ENCODE measurements at places on chromosomes 3 and 15. TPM values are rescaled to one million over a fixed set of nuclear protein-coding genes. Genes with fewer than 3 reads are reported as not detected.

DNA sequence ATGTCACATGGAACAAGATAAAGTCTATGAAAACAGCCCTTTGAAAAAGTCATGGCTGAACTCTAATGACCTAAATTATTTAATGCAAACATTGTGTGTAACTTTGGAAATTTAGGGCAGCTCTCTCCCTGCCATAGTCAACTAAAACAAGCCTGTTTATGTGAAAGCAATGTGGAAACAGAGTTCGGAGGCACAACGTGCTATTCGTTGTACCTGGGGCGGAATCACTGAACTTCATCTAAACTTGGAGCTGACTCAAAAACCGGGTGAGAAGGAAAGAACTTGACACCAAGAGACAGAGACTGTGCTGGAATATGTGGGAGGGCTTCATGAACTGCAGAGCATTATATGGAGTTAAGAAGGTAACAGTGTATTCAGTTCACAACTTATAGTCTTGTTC is 764.9 kb upstream of the GOLIM4 start:
- DNase-seq = no peak

DNA sequence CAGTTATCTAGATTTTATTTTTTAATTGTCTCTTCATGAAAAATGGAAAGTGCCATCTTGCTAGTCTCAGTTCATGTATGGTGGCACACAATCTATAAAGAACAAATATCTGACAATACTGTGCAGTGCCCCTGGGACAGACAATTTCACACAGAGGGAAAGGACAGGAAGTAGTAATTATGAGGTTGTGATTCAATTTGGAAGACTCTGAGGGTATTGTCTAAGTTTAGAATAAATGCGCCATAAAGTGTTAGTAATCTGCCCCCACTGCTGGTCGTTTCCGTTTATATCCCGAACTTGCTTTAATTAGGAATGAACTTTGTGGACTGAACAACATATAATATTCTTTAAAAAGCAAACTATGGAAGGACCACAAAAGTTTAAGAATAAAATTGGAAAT is 196.4 kb upstream of the SLC24A5 start:
- DNase-seq = no peak

- DNase-seq = no peak
Observed at GRCh38 chr3:73827725-73828211, 203.0 kb upstream of the PDZRN3 start.

GRCh38 chr15:43489191-43489590 is 3.8 kb downstream of the TP53BP1 start:
- DNase-seq = no peak

DNA sequence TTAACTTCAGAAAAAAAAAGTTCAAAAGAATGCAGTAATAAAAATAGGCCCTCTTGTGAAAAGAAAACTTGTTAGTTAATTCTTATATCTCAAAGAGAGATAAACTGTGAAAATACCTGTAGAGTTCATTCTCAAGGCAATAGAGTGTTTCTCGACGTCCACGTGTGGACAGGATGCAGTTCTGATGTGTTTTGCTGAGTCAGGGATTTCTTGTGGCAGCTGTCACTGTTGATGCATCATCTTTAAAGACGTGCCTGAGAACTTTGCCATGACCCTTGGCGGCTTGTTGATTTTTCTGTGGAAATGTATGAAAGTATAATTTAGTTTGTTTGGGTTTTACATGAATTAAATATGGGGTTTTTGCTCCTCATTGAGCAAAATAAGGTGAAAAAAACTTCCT is 702.2 kb downstream of the NLGN1 start:
- DNase-seq = no peak

GRCh38 chr3:100634493-100635272 is 25.3 kb downstream of the ADGRG7 start:
- DNase-seq = peak; percentile 28

GRCh38 chr3:59408047-59408624 is 358.3 kb upstream of the CFAP20DC start:
- no peak for DNase-seq

GRCh38 chr3:151856118-151856517 is 17.3 kb upstream of the SUCNR1 start:
- no peak for DNase-seq

- DNase-seq = no peak
Observed at GRCh38 chr3:19967812-19968211, 20.9 kb downstream of the RAB5A start.

DNA sequence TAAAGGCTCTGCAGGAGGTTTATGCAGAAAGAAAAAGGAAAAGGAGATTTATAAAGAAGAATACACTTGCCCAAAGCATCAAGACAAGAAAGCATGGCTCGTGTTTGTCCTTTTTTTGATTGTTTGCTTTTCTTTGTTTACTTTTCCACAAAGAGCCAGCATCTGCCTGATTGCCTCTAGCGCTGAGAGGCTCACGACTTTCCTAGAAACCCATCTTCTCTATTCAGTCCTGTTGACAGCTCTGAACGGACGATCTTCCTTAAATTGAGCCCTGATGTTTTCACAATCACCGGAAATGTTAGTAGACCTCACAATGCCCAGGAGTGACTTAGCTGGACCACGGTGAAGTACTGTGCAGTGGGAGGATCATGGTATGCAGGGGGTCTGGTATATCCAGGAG is 12.4 kb downstream of the GP5 start:
- no peak for DNase-seq

DNA sequence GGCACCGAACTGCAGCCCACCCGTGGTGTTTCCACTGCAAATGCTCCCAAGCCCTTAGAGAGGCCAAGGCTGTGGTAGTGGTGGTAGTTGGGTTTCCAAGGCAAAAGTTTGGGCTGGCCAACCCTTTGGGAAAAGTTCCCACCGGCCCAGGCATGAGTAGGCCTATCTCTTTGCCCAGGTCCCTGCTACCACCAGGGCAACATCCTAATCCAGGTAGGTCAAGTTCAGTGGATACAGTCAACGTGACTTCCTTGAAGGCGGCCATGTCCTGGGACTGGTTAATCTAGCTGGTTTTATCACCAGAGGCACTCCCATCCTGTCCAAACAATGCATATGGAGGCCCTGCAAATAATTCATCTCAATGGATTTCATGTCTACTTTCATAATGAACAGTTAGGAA is 1.6 kb upstream of the ONECUT1 start:
- DNase-seq = no peak

GRCh38 chr3:81929697-81930096 is 168.3 kb upstream of the GBE1 start:
- no peak for DNase-seq

DNA sequence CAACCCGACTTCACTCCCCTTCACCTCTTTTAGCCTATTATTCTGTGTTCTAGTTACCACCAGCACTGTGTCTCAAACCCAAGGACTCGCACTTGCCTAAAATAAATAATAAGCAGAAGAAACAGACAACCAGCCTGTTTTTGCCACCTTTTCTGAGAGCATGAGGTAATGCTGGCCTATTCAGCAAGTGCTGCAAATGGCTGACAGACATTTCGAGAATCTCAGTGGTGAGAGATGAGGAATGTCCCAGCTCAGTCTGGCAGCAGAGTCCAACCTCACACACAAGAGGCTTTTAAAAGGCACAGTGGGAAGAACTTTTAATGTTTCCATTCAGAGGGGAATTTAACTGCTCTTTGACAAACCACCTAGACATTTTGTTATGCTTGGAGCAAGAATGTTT is 143.3 kb upstream of the GMNC start:
- DNase-seq = no peak

DNA sequence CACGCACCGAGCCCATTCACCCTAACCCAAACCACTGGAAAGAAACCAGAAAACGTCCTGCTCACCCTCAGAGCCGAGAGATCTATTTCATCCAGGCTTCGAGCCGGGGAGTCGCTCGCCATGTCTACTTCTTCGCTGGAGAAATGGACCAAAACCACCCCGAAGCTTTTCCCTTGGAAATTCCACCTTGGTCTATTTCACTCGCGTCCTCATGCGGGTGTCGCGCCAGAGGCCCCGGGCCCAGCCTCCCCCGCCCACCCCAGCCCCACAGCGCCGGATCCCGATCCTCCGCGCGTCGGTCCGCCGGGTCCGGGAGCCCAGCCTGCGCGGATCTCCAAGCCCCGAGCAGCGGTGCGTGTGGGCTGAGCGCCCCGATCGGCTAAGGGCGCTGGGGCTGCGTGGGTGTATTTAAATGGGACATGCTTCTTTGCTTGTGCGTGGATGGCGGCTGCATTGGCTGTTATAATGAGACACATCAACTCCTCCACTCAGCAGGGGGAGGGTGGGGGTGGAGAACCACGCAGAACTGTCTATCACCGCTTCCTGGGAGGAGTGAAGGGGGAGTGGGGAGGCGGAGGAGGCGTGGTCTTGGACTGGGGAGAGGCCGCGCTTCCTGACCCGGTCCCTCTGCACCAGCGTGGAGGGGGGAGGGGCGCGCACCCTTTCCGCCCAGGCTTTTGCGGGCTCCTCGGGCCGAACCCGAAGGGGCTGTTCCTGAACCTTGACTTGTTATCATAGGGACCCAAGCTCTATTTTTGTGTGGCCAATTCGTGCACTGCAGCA is at the start of gene TNIK:
Gene TNIK, minus strand, starts transcription at position 464 of the 783 bp plus-strand sequence. Its CDS starts 342 bp downstream, at position 122.
- peak; percentile 84 for DNase-seq

DNA sequence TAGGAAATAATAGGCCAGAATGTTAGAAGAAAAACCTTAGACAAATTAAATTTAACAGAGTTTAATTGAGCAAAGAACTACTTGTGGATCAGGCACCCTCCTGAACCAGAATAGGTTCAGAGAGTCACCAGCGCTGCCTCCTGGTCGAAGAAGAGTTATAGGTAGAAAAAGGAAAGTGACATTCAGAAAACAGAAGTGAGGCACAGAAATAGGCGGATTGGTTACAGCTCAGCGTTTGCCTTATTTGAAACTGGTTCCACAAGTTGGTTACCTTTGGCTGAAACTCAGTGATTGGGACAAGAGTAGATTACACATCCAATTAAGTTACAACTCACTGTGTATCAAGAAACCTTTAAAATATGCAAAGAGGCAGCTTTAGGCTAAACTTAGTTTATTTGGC is 4.4 kb downstream of the AADAC start:
- DNase-seq = no peak

DNA sequence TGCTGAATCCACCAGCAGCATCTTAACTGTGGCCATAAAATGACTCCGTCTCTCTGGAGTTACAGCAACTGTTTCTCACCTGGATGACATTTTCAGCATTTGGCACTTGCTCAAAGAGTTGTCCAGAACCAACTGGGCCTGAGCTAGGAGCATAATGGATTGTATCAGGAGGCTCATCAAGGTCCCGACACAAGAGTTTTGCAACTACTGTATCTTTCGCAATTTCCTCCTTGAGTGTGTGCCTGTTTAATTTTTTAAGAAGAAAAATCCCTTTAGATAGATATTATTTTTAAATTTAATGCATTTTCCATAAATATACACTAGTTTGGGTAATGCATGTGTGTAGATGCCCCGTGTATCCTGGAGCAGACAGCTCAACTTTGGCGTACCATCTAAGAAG is 44.3 kb upstream of the C3orf49 start:
- DNase-seq = no peak

DNA sequence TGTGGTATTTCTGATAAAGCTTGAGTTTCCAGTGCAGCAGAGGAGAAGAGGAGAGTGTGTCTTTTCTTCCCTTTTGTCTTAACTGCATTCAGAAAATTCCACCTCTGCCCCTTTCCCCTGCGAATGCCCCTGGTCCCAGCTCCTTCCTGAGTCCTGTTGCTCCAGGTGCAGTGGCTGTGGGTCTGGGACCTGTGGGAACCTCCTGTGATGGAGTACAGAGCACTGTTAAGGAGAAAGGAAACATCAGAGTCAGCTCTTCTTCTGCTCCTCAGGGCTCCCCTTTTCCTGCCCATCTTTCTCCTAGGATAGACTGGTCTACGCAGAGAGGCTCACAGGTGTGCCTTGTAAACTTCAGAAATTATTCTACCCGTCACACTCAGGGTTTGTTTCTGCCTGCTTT is 165.8 kb upstream of the ROPN1 start:
- no peak for DNase-seq

DNA sequence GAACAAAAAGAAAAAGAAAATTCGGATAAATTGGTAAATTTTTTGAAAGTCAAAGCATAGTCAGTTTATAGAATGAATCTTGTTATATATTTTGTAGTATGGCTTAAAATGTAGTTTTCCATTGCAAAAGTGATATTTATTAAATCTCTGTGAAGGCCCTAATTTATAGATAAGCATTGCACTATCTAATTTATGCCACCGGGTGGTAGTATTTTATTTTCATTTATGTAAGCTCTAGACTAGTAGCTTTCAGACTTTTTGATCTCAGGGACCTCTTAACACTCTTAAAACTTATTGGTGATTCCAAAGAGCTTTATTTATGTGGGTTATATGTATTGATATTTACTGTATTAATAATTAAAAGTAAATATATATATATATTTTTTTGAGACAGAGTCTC is 133.9 kb upstream of the LRRFIP2 start:
- no peak for DNase-seq

DNA sequence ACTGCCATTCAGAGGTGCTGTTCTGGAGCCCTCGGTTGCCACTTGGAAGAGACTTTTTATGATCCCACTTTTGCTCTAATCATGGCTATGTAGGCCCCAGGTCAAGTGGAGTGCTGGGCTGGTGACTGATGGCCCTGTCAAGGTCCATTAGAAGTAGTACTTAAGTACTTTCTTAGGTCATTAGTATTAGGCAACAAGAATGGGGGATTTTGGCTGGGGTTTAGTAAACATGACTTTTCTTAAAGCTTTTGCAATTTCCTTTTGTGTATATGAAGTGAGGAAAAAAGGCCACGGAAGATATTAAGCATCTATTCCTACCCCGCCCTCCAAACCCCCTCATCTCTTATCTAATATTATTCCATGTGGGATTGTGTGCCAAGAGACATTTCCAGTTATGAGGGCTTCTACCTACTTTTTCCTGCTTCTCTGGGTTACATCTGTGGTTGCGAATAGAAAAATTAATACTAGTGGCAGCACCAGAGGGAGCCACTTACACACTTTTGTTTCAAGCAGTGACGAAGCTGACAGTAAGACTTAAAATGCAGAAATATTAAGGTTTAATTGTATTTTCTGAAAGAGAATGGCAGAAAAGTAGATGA is 13.9 kb downstream of the NLGN1 start:
- peak; percentile 56 for DNase-seq

- DNase-seq = no peak
Observed at GRCh38 chr3:97817965-97818364, 3.8 kb upstream of the CRYBG3 start.

GRCh38 chr3:177375316-177375715 is 178.0 kb upstream of the TBL1XR1 start:
- DNase-seq = no peak

GRCh38 chr3:24680214-24680967 is 185.7 kb upstream of the THRB start:
- peak; percentile 21 for DNase-seq

GRCh38 chr3:84925571-84925970 is 33.2 kb upstream of the CADM2 start:
- DNase-seq = no peak

- no peak for DNase-seq
Observed at GRCh38 chr3:116492379-116492778, 47.1 kb upstream of the LSAMP start.

The CSPG5 gene
- 0.93 TPM for total RNA-seq

The BTLA gene
- total RNA-seq = not detected

The KBTBD13 gene
- not detected for total RNA-seq

The ITGB5 gene
- total RNA-seq = 223 TPM

The SENP8 gene
- total RNA-seq = 3.2 TPM

The IGSF11 gene
- total RNA-seq = 0.18 TPM

The NRG4 gene
- total RNA-seq = 13.9 TPM

The BSN gene
- total RNA-seq = 0.04 TPM

The DUOXA2 gene
- total RNA-seq = not detected

The IMPG2 gene
- total RNA-seq = 0.08 TPM

The TTLL13 gene
- 0.06 TPM for total RNA-seq

The PLA2G4E gene
- total RNA-seq = not detected
